ENCODE measurements at places on chromosomes 4 and X.
A peak's percentile ranks its signal among the peaks of the same experiment; 100 is the strongest.

DNA sequence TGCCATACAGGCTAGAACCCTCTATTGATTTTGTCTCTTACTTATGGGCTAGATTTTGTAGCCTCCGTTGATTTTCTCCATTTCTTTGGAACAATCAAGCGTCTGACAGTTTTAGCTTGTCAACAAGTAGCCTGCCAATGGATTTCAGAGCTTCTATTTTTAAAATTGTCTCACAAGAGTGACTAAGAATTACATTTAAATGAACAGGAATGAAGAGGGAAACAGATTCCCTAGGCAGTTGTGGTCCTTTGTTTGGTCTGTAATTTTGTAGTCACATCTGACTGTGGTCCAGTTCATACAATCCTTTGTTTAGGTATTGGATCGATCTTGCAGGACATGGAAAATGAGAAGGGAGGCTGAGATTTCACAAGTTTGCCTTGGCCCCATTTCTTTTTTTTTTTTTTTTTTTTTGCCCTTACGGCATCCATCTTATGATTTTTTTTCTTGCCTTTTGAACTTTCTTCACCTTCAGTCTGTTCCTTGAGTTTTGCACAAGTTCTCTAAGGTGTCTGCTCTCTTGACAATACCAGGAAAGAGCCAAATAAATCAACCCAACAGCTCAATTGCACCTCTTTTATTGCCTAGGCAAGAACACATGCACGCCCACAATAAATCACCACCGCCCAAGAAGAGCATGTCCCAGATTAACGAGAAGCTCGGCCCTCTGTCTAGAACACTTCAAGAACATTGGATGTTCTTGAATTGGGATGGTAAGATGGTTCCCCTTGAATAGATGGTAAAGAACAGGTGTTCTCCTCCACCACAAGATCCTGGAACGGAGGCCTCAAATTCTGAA is 86.5 kb upstream of the EGFL6 start:
- DNase-seq: no peak

DNA sequence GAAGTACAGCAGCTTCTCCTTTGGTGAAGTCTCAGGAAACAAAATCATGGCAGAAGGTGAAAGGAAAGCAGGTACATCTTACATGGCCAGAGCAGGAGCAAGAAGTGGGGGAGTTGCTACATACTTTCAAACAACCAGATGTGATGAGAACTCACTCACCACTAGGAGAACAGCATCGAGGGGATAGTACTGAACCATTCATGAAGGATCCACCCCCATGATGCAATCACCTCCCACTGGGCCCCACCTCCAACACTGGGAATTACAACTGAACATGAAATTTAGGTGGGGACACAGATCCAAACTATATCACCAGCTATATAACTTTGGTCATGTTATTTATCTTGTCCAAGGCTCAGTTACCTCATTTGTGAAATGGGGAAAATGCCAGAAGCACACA is 159.4 kb downstream of the OPHN1 start:
- DNase-seq: peak; percentile 11

DNA sequence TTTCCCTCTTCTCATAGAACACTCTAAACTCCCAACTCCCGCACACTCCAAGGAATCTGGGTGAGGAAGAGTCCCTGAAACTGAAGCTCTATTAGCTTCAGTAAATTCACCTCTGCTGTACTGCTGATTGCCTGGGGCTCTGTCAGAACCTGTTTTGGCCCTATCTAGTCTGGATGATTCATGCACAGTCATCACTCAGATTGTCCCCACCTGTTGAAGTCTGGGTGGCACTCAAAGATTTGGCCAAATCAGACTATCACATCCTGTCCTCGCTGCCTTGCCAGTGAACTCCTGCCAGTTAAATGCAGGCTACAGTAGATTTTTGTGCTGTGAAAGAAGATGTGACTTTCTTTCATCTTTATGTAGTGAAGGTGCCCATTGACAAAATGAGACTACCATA is 63.5 kb upstream of the EMCN start:
- DNase-seq: no peak

DNA sequence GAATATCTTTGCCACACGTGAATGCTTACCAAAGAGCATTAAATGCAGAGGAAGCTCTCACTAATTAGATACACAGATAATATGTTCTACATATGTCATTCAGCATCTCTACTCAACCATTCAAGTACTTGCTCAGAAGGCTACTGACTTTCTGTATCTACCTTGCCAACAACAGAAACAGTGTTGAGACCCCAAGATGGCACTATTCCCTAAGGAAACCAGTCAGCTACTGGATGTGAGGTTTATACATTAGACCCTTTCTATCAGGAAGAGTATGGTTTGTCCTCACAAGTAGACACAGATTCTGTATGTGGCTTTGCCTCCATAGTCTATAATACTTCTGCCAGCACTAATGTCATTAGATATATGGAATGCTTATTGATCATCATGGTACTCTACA is 443.9 kb upstream of the INTU start:
- DNase-seq: peak; percentile 26

GRCh38 chr4:185870366-185870765 is 58.4 kb upstream of the SORBS2 start:
- no peak for DNase-seq

DNA sequence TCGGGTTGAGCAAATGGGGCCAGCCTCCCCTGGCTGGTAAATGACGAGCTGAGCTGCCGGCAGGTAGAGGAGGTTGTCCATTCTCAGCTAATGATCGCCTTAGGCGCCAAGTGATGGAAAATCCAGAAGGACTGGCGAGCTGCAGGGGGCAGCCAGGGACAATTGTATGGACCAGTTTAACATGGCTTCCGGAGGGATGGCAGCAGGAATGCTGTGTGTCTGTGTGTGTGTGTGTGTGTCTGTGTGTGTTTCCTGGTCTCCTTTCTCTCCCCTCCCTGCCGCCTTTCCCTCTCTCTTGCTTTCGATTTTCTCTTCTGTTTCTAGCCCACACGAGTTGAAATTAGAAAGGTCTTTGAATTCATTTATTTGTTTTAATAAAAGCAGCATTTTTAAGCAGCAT is 45.2 kb upstream of the BCOR start:
- DNase-seq: no peak

DNA sequence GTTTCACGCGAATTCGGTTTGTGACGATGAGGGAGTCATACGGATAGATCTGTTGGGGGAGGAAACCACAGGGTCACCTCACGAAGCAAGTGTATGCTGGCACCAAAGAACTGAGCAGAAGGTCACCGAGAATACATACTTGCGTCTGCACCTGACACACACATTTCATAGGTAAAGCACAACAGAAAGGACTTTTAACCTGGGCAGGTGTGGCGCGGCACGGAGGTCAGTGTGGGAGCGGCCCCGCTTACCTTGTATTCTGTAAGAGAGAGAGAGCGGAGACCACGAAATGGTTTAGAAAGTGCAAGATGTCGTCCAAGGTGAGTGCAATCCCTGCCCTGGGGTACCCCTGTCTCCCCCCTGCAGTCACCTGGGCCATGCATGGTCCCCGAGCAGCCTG is 43.6 kb upstream of the AFAP1 start:
- no peak for DNase-seq

- peak; percentile 0 for DNase-seq
Observed at GRCh38 chr4:94068753-94069719, 138.6 kb upstream of the SMARCAD1 start.

GRCh38 chrX:68999356-68999755 is 165.9 kb downstream of the PJA1 start:
- no peak for DNase-seq

DNA sequence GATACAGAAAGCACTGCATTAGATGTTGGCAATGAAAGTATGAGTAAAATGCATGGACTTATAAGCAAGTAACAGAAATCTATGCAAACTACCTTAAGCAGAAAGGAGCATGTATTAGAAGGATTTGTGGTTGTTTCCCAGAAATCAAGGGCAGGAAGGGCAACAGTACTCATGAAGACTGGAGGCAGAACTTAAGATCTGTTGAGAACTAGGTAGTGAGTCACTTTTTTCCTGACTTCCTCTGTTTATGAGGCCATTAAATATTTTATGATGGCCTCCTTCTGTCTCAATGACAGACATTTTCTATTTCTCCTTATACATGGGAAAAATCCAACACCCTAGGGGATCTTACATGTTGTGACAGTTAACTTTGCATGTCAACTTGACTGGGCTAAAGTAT is 398.2 kb downstream of the MID1IP1 start:
- no peak for DNase-seq

DNA sequence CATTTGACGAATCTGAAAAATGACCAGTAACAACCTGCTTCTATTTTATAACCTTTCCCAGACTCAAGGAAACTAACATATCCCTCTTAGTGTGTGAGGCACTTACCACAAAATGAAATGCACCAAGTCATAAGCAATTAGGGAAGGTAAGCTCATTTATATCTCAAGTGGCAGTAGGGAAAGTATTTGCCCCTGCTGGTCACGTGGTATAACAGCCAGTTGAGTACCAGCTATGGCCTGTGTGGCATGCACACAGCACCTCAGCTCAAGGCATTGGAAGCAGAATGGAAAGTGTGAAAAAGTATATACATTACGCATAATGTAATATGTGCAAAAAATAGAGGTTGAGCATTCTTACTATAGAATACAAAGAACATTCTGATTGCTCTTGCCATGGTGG is 178.3 kb upstream of the GYPA start:
- DNase-seq: no peak

GRCh38 chrX:10045327-10046000 is 78.3 kb downstream of the CLDN34 start:
- no peak for DNase-seq

DNA sequence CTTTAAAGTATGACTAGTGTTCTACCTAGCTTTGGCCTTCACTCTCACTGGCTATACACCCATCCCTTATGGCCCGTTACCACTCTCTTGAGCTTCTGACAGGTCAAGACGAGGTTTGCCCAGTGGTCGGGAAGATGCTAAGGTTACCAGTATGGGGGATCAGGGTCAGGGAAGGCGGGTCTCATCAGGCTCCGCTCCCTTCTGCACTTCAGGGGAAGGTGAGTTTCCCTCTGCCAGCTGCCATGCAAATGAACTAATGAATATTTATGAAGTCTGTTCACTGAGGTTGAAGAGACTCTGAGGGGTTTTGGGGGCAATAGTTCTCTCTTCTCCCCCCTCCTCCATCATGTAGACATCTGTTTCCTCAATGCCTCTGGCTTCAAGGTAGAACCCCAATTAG is 6.6 kb downstream of the EFNB1 start:
- DNase-seq: no peak
